ENCODE measurements at places on chromosomes 7 and 10. TPM values are rescaled to one million over a fixed set of nuclear protein-coding genes. Genes with fewer than 3 reads are reported as not detected.

Gene VGF
- 183 TPM for total RNA-seq

Gene ASB4
- 0.15 TPM for total RNA-seq

Gene SGCE
- total RNA-seq = 43.4 TPM

Gene COBL
- total RNA-seq = 16.2 TPM

Gene CYP2C18
- not detected for total RNA-seq

Gene PNLIPRP3
- 3.8 TPM for total RNA-seq

Gene LRMDA
- 37.8 TPM for total RNA-seq

Gene PRSS1
- total RNA-seq = not detected

Gene SUN3
- total RNA-seq = not detected

Gene KCNH2
- total RNA-seq = not detected

Gene LGI1
- not detected for total RNA-seq

Gene GIMAP6
- total RNA-seq = not detected

Gene ZNF853
- total RNA-seq = 1.7 TPM

Gene PURB
- 31.5 TPM for total RNA-seq

Gene UNCX
- total RNA-seq = not detected

Gene RBP3
- total RNA-seq = not detected

Gene SH2B2
- 5.5 TPM for total RNA-seq

Gene ABCB8
- 46.2 TPM for total RNA-seq

Gene GPR22
- not detected for total RNA-seq

Gene ANKRD61
- not detected for total RNA-seq

Gene DNAJC1
- total RNA-seq = 36.6 TPM

Gene ZNF804B
- not detected for total RNA-seq

Gene ACSM6
- total RNA-seq = not detected

Gene EPHB4
- total RNA-seq = 49.0 TPM

Gene AASS
- total RNA-seq = 44.9 TPM

Gene AGAP6
- total RNA-seq = 5.8 TPM

Gene RGR
- total RNA-seq = 0.67 TPM

Gene SOSTDC1
- total RNA-seq = not detected

Gene FAM25G
- total RNA-seq = not detected

Gene UPK3BL2
- total RNA-seq = 2.3 TPM

Gene TMEM270
- total RNA-seq = not detected

Gene LRRC61
- 12.5 TPM for total RNA-seq

Gene EPHA1
- not detected for total RNA-seq
